ENCODE measurements at places on chromosomes 12 and 14.

DNA sequence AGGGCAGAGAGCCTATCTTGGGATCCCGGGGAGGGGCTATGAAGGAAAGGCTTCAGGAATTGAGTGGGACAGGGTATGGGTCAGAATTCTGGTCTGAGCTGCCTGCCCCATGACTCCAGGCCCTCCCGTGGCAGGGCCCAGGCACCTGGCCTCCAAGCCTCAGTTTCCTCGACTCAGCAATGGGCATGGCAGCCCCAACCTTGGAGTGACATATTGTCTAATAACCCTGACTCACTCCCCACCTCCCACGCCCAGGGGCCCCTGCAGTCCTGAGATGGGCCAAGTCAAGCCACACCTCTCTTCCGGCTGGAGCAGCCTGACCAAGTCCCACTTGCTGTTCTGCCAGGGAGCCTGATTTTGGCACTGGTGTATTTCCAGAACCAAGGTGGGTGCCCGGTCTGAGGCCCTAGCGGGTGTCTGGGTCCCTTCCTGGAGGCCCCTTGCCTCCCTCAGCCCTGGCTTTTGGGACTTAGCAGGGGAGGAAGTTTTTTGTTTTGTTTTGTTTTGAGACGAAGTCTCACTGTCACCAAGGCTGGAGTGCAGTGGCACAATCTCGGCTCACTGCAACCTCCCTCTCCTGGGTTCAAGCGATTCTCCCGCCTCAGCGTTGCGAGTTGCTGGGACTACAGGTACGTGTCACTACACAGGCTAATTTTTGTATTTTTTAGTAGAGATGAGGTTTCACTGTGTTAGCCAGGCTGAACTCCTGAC, 40.3 kb upstream of the RCOR1 start:
- peak; percentile 38 for DNase-seq

DNA sequence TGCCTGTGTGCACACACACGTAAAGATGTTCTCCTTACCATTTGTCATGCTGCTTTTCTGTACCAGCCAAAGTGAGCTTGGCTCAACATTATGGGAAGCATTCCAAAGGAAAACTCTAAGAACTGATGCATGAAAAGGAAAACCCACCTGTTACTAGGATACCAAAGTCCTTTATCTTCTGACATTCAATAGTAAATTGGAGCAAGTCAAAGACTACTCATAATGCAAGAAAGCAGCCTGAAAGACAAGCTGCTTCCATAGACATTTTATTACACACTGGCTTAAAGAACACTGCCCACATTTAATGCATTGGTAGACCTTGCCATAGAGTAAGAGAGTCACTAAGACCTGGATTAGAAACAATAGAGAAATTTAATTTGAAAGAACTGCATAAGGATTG, 159.0 kb downstream of the LRIG3 start:
- DNase-seq = no peak

DNA sequence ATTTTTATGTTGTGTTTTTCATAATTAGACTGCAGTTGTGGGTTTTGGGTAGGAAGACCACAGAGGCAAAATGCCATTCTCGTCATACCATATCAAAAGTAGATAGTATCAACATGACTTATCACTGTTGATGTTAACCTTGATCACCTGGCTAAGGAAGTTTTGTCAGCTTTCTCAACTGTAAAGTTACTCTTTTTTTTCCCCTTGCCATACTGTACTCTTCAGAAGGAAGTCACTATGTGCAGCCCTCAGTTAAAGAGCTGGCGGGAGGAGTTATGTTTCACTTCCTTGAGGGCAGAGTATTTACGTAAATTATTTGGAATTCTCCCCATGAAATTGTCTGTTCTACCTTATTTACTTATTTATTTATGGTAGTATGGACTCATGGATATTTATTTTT, 78.7 kb downstream of the PRORP start:
- DNase-seq = no peak

DNA sequence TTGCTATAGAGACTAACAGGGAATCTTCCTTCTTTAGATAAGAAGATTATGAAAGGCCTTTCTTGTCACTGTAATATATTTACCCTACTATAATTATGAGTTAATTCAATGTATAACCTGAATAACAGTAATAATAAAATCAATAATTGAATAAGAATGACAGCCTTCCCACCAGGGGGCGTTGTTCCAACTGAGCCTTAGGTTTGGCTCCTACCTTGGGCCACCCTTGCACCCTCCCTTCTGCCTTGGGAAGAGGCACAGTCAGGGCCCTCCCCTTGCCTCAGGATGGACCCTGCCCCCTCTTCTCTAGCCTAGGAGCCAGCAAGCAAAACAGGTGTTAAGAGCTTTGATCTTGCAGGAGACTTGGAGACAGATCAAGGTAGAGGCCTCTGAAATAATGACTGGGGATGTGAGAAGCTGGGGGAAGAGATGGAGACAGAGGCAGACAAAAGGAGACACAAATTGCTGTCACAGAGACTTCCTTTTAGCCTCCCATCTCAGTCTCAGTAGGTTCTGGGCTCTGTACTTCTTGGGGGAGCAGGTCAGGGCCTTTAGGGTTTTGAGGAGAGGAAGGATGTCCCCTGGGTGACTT, 40.1 kb upstream of the CISTR start:
- DNase-seq = peak; percentile 19

DNA sequence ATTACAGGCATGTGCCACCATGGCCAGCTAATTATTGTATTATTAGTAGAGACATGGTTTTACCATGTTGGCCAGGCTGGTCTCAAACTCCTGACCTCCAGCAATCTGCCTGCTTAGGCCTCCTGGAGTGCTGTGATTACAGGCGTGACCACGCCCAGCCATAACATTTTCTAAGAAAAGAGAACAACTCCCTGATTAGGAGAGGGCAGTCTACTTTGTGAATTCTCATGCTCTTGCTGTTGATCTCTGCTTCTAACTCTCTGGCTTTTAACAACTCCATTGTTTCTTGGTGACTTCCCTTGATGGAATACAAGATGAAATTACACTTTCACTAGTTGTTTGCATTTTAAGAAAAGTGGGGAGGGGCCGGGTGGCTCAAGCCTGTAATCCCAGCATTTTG, 33.6 kb downstream of the SSH1 start:
- DNase-seq = no peak

GRCh38 chr12:113201187-113202177, 16.0 kb downstream of the RITA1 start:
- no peak for DNase-seq

DNA sequence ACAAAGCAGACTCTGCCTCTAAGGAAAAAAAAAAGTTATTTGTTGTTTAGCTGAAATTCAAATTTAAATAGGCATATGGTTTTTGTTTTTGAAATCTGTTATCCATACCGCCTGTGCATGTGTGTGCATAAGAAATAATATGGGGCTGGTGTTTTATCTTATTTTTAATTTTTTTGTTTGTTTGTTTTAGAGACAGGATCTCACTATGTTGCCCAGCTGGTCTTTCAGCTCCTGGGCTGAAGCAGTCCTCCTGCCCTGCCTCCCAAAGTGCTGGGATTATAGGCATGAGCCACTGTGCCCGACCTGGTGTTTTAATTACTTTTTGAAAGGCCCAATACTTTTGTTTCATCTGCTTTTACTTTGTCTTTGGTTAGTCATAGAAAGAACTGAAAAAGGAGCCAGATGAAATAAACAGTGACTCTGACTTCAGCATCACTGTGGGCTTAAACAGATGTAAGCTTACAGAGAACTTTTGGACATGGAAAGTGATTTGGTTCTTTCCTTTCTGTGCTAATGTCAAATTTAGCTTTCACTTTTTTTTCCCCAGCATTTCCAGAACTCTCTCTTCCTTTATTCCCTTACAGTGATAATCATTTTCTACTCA, 37.2 kb downstream of the SUPT16H start:
- no peak for DNase-seq

DNA sequence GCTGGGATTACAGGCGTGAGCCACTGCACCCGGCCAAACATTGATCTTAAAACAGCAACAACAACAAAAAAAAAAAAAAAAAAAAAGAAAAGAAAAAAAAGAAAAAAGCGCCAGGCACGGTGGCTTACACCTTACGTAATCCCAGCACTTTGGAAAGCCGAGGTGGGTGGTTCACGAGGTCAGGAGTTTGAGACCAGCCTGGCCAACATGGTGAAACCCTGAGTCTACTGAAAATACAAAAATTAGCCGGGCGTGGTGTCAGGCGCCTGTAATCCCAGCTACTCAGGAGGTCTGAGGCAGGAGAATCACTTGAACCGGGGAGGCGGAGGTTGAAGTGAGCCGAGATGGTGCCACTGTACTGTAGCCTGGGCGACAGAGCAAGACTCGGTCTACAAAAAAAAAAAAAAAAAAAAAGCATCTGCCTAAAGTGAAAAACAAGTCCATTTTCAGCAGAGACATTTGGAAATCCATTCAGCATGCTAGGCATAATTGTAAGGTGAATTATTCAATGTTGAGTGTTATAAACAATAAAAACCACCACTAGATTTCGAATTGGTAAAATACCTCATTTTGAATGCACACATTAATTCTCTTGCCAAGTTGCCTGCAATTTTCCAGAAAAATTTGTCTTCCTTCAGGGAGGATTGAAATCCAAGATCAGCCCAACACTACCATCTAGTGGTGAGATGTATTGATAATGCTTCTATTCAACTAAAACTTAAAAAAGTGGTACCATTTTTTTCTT, 8.0 kb upstream of the CERS5 start:
- DNase-seq = no peak

DNA sequence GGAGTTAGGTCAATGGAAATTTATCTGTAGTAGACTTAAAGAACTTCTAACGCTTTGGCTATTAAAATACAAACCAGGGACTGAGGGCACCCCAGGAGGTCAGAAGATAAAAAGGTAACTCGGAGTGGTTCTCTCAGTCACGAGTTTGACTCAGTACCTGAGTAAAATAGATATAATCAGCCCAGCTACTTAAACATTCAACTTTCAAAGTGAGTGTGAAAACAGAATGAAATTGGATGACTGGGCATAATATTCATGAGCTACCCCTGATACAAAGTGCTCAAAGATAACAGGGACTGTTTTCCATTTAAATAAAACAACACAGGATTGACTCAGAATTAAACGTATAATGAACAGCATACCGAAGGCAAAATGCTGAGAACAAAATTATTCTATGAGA, 75.0 kb downstream of the FOXN3 start:
- DNase-seq = no peak

Data from stimulated activated CD4-positive, alpha-beta T cell treated with anti-CD3 and anti-CD28 coated beads, TNF-alpha, amount 100 ng/mL, for 48 hours (primary cell).